ENCODE measurements at places on chromosomes 3 and 15.

GRCh38 chr3:196009456-196009855 lies 72.4 kb downstream of the TFRC start:
- no peak overlapping the region for H3K27ac ChIP-seq
- no peaks in the 10 kb centered on the region for H3K36me3 ChIP-seq

DNA sequence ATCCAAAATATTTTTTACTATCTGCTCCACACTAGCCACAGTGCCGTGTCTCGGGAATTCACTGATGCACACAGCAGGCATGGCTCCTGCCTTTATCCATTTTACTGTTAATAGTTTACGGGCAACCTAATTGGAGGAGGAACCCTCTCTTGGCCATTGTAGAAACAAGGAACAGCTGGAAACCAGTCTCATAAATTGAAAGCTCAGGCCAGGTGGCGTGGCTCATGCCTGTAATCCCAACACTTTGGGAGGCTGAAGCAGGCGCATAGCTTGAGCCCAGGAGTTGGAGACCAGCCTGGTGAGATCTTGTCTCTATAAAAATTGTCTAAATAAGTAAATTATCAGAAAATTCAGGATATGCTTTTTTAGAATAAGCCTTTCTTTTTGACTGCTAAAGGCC lies 39.0 kb downstream of the IL5RA start:
- no peak overlapping the region for H3K4me3 ChIP-seq
- no peaks in the 10 kb centered on the region for H3K27me3 ChIP-seq
- H3K36me3 ChIP-seq: no peaks in the 10 kb centered on the region
- no peak for DNase-seq
- no peak overlapping the region for H3K27ac ChIP-seq

GRCh38 chr3:194623449-194624290 lies 9.5 kb downstream of the TMEM44 start:
- H3K27me3 ChIP-seq: no peaks in the 10 kb centered on the region
- H3K27ac ChIP-seq: no peak overlapping the region
- no peaks in the 10 kb centered on the region for H3K4me1 ChIP-seq
- H3K36me3 ChIP-seq: peaks cover 29% of the 10 kb centered on the region
- peak overlapping the region; percentile 26 for H3K4me3 ChIP-seq
- DNase-seq: no peak

DNA sequence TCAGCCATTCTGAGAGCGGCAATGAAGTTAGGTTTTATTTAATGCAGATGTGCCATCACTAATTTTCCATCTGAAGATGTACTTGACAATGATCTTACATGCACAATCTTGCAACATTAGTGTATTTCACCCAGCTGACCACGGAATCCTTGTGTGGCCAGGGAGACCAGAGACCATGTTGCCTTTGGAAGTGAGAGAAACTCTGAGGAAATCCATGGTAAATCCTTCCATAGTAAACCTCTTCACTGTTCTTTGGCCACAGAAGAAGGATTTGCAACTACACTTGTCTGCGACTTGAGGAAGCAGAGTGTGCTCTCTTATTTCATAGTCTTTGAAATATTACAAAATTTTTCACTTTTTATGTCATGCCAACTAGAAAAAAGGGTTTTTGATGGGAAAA lies 128.4 kb upstream of the IGSF10 start:
- no peak overlapping the region for H3K4me3 ChIP-seq
- no peaks in the 10 kb centered on the region for H3K36me3 ChIP-seq
- H3K27ac ChIP-seq: no peak overlapping the region

DNA sequence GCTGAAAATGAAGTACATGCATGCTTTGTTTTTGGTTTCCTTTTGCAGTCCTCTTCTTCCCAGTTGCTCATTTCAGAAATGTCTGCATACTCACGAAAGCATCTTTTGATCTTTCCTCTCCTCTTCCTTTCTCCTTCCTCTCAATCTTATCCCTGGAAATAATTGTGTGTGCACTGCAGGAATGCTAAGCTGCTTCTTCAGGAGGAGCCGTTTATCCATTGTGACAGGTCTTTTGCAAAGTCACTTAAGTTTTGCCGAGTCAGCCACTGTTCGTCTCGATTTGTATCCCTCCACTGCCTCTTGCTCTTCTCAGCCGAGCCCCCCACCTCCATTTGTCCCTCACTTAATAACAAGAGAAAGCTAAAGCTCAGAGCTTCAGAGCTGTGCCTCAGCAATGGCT lies 597.6 kb downstream of the AGBL1 start:
- no peaks in the 10 kb centered on the region for H3K36me3 ChIP-seq
- H3K4me3 ChIP-seq: no peak overlapping the region
- H3K27me3 ChIP-seq: no peaks in the 10 kb centered on the region
- no peak overlapping the region for H3K27ac ChIP-seq
- peak; percentile 18 for DNase-seq

- no peak for DNase-seq
- H3K4me3 ChIP-seq: no peak overlapping the region
- no peaks in the 10 kb centered on the region for H3K36me3 ChIP-seq
- H3K27ac ChIP-seq: no peak overlapping the region
- peaks cover 2% of the 10 kb centered on the region for H3K4me1 ChIP-seq
Observed at GRCh38 chr3:25907081-25907480, 117.2 kb downstream of the OXSM start.

- H3K4me3 ChIP-seq: no peak overlapping the region
- H3K36me3 ChIP-seq: no peaks in the 10 kb centered on the region
- H3K27me3 ChIP-seq: no peaks in the 10 kb centered on the region
- no peaks in the 10 kb centered on the region for H3K4me1 ChIP-seq
- DNase-seq: no peak
Observed at GRCh38 chr15:82300883-82301282, 38.3 kb downstream of the SAXO2 start.

DNA sequence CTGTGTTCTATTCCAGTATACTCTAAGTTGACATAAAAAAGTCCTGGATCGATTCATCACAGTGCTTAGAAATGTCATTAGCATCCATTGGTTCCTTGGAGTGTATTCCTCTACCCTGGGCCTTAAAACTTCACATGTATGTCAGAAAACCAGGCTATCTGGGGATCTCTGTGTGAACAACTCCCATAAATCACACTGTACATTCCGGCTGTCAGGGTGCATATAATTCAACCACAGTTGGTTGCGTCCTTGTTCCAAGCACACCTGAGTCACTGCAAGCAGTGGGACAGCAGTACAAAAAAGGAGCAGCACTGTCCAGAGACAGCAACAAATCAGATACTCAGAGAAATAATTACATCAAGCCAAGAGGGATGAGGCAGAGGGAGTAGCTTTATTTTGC lies 52.4 kb downstream of the PDZRN3 start:
- H3K4me3 ChIP-seq: no peak overlapping the region
- no peaks in the 10 kb centered on the region for H3K36me3 ChIP-seq
- no peak overlapping the region for H3K27ac ChIP-seq
- no peak for DNase-seq

- no peak overlapping the region for H3K4me3 ChIP-seq
- no peaks in the 10 kb centered on the region for H3K4me1 ChIP-seq
- H3K27ac ChIP-seq: no peak overlapping the region
- H3K36me3 ChIP-seq: peaks cover 47% of the 10 kb centered on the region
Observed at GRCh38 chr15:41347236-41347635, 14.6 kb downstream of the NUSAP1 start.

GRCh38 chr3:62873451-62873760 lies 1.8 kb downstream of the CADPS start:
- peak overlapping the region; percentile 81 for H3K4me3 ChIP-seq
- no peak overlapping the region for H3K27ac ChIP-seq
- H3K36me3 ChIP-seq: no peaks in the 10 kb centered on the region
- no peak for DNase-seq
- no peaks in the 10 kb centered on the region for H3K4me1 ChIP-seq

GRCh38 chr3:177196008-177196455 lies 1.2 kb downstream of the TBL1XR1 start:
- no peaks in the 10 kb centered on the region for H3K27me3 ChIP-seq
- peak overlapping the region; percentile 99 for H3K27ac ChIP-seq
- DNase-seq: no peak
- H3K4me3 ChIP-seq: peak overlapping the region; percentile 85

DNA sequence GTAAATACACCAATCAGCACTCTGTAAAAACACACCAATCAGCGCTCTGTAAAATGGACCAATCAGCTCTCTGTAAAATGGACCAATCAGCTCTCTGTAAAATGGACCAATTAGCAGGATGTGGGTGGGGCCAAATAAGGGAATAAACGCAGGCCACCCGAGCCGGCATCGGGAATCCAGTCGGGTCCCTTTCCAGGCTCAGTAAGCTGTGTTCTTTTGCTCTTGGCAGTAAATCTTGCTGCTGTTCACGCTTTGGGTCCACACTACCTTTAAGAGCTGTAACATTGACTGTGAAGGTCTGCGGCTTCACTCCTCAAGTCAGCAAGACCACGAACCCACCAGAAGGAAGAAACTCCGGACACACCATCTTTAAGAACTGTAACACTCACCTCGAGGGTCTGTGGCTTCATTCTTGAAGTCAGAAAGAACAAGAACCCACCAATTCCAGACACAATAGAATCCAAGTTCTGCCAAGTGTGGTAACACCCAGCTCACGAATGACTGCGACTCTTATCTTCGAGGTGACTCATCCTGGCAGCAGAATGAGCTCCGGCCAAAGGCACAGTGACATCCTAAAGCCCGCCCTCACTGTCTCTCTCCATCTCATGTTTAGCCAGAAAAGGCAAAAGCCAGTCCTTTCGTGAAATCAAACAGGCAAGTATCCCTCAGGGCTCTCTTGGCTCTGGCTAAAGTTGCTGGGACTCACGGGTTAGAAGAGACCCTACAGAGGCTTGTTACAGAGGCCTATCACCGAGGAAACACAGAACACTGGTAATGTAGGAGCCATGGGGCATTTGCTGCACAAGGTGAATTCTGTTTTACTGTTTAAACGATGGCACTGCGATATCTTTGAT lies 155.2 kb downstream of the FAM43A start:
- no peak overlapping the region for H3K27ac ChIP-seq
- no peaks in the 10 kb centered on the region for H3K4me1 ChIP-seq
- no peak for DNase-seq
- H3K27me3 ChIP-seq: peaks cover 2% of the 10 kb centered on the region
- no peaks in the 10 kb centered on the region for H3K36me3 ChIP-seq
- H3K4me3 ChIP-seq: no peak overlapping the region

- H3K4me1 ChIP-seq: no peaks in the 10 kb centered on the region
- H3K4me3 ChIP-seq: no peak overlapping the region
- no peak for DNase-seq
- no peak overlapping the region for H3K27ac ChIP-seq
- no peaks in the 10 kb centered on the region for H3K27me3 ChIP-seq
- H3K36me3 ChIP-seq: no peaks in the 10 kb centered on the region
Observed at GRCh38 chr3:30941342-30941741, 46.9 kb upstream of the GADL1 start.

DNA sequence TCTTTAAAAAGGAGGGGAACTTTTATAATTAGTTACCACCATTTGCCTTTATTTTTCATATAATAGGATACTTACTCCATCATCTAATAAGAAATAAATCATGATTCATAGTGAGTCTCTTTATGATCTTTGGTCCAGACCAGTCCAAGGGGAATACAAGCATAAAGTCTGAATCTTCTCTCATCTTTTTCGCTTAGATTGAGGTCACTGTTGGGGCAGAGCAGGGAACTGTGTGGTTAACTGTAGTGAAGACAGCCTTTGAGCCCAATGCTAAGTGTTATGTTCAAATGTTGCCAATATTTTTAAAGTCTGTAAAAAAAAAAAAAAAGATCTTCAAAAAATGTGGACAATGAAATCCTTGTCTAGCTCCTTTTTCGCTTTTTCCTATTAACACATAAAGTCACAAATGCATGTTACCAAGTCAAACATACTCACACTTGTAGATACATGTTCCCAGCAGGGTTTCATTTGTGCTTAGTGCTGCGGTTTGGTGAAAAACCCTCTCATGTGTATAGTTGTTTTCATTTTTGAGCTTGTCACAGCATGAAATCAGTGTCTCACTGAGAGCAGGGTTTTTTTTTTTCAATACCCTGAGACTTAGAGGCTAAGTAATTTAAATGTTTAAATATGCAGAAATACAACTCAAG lies 72.1 kb downstream of the EPHA3 start:
- H3K4me3 ChIP-seq: no peak overlapping the region
- no peaks in the 10 kb centered on the region for H3K36me3 ChIP-seq
- no peaks in the 10 kb centered on the region for H3K4me1 ChIP-seq
- no peak overlapping the region for H3K27ac ChIP-seq

DNA sequence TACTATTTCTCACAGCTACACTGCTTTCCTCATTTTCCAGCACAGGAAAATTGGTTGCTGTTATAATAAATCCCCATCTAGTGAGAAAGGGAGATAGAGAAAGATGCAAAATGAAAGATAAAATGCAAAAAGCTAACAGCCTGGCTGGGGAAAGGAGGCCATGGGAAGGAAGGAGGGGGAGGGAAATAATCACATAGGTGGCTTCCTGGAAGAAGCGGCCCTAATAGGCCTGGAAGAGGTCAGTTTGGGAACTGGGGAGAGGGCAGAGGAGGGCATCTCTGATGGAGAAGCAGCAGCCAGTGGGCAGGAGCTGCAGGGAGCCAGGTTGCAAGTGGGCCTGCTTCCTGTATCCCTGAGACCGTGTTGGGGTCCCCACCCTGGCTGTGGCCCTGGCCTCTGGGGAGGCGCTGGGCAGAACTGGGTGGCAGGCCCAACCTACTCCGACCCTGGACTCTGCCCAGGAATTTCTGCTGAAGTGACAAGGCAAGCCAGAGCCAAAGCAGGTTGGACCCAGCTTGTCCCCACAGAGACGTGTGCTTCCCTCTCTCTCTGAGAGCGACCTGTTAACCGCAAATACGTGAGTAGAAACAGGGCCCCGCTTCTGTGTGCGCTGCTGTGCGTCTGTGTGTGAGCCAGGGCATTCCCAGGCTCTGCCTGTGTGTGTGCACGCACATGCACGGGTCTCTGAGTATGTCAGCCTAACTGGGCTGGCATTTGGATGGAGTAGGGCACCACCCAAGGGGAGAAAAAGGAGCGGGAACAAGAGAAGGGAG lies 1.9 kb downstream of the SLC28A1 start:
- DNase-seq: no peak
- no peaks in the 10 kb centered on the region for H3K36me3 ChIP-seq
- no peak overlapping the region for H3K27ac ChIP-seq
- no peak overlapping the region for H3K4me3 ChIP-seq

DNA sequence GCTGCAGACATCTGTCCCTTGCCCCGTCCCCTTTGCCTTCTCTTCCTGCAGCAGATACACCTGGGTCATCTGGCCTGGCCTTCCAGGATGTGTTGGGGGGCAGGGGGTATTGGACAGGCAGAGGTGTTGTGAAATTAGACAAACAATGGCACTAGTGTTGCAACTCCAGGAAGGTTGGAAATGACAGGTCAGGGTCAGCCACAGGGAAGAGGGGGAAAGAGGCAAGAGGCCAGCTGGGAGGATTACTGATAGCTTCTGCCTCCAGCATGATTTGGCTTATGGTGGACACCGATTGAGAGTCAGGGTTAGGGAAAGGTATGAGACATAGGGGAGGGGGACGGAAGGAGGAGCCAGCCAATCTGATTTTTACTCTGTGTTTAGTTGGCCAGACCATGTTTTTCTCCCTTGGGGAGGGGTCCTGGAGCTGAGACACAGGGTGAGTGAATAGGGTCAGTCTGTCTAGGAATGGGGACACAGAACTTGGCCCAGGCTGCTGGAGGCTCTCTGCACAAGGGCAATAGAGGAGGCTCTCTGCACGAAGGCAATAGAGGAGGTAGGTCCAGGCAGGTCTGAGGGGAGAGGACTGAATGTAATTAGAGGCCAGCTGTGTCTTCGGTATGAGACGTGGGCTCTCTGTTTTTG lies 3.4 kb upstream of the ATP2B2 start:
- H3K27me3 ChIP-seq: no peaks in the 10 kb centered on the region
- no peaks in the 10 kb centered on the region for H3K36me3 ChIP-seq
- no peaks in the 10 kb centered on the region for H3K4me1 ChIP-seq
- H3K4me3 ChIP-seq: no peak overlapping the region

All from neuronal stem cell (in vitro differentiated cells).